ENCODE measurements at places on chromosomes 4 and X. TPM values are rescaled to one million over a fixed set of nuclear protein-coding genes. Genes with fewer than 3 reads are reported as not detected.

The SRPK3 gene
- not detected for total RNA-seq

The DCAF8L2 gene
- not detected for total RNA-seq

The BEX1 gene
- total RNA-seq = 0.68 TPM

The HSPA4L gene
- total RNA-seq = 6.9 TPM

The PAGE4 gene
- total RNA-seq = not detected

The NEIL3 gene
- 3.3 TPM for total RNA-seq

The ZNF185 gene
- total RNA-seq = 9.4 TPM

The TFDP3 gene
- not detected for total RNA-seq

The ADRA2C gene
- total RNA-seq = 0.93 TPM

The PAGE5 gene
- not detected for total RNA-seq

The WNK3 gene
- total RNA-seq = 1.1 TPM

The CENPE gene
- total RNA-seq = 8.1 TPM
